Activated CD8-positive, alpha-beta memory T cell treated with anti-CD3 and anti-CD28 coated beads for 1 hour (primary cell): ENCODE measurements at places on chromosomes 4 and X.

- DNase-seq = no peak
Measured at GRCh38 chrX:121903961-121904360, 856.6 kb downstream of the GLUD2 start.

GRCh38 chr4:153494562-153494961, 28.4 kb downstream of the TMEM131L start:
- no peak for DNase-seq

GRCh38 chr4:138393886-138394610, 151.9 kb upstream of the SLC7A11 start:
- no peak for DNase-seq

DNA sequence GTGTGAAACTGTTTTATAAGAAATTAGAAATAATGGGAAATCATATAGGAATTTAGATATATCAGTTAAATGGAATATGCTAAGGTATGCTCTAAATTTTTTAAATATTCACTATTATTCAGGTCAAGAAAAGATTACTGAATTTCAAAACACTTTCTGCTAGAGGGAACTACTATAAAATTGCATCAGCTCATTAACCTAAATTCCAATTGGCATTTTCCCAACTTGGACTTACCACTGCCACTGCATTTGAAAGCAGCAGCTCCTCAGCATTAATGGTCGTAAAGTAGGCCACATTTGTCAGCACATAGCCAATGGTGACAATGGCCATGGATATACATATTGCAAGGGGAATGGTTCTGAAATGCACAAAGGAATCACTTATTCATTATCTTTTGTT, 57.3 kb downstream of the SLC7A11 start:
- DNase-seq = no peak

- no peak for DNase-seq
Measured at GRCh38 chr4:37381040-37381668, 136.6 kb downstream of the NWD2 start.

DNA sequence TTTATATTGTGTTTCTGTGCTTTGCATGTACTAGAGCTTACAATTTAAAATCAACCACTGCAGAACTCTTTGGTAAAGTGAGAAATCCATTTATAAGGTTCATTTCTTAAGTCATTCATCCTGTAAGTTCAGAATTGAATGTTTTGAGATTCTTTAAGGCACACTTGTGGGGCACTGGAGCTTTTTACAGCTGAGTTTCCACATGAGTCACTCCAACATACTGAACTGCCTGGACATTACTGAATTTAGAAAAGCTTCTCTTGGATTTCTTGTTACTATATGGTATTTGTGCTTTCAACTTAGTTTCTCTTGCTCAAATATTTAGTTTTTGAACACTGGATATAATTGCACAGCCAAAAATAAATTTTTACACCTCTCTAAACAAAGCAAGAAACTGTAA, 226.3 kb downstream of the PACRGL start:
- no peak for DNase-seq

GRCh38 chr4:850323-850945, 24.5 kb upstream of the CPLX1 start:
- DNase-seq = no peak

DNA sequence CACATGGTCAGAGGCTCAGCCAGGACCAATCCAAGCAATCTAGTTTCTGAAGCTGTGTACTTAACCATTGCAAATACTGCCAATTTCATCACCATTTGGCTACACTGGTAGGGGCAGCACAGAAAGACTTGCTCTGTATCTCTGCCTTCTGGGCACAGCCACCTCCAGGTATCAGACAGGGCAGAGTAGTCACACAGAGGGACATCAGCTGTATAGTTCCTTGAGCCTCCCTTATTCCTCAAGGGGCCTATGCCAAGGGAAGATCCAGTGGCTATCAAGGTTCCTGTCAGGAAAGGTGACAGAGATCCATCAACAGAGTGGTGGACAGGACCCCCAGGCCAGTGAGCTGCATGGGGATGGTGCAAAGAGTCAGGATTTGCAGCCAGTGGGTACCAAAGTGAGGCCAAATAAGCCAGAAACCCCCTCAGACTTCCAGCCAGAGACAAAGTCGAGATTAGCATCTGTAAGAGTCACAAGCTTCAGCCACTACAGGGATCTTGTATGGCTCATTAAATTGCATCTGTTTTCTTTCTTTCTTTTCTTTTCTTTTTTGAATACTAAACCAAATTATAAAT, 381.6 kb upstream of the CPEB2 start:
- DNase-seq = no peak

DNA sequence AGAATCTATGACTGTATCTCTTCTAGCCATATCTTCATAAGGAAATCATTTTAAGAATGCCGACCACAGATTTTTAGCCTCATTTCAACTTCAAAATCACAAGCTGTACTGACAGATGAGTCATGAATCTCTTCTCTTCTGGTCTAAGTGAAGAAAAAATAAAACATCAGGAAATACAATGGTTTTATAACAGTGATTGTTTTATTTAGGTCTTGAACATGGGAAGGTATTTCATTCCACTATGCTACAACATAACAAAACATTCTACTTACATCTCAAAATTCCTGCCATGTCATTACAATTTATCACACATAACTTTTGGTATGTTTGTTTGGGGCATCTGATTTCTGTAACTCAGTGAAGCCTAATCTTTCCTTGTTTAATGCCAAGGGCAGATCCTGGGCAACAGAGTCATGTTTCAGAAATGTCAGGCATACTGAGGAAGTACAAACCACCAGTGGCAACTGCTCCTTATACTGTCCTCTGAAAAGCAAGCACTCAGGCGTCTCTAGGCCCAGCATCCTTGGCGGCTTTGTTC, 325.0 kb downstream of the PDHA2 start:
- no peak for DNase-seq

DNA sequence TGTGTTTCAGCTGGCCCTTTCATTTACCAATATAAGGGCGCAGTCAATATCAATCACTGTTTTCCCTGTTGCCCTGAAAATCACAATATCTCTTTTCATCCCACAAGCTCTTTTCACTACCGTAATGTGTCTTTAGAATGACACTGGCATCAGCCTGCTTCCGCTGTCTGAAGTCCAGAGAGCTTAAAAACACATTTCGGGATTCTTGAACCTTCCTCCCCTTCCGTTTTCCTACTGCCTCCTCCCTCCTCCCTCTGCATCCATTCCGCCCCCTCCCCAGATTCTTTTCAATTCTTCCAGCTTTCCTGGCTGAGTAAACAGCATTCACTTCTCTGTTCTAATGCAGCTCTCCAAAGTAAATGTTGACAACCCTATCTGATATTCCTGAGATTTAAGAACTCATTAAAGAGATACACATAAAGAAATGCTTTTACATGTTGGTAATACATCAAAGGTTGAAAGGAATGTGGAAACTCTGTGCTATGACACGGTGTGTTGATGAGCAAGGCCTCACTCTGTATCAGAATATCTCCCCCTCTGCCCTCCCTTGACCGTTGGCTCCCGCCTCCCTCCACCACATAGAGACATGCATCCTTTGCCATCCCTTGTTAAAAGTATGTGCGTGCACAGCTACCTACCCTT, 83.5 kb upstream of the SPRY1 start:
- no peak for DNase-seq

GRCh38 chr4:81650606-81651242, 179.0 kb upstream of the RASGEF1B start:
- DNase-seq = no peak

- no peak for DNase-seq
Measured at GRCh38 chr4:76546759-76547742, 112.0 kb downstream of the SHROOM3 start.

DNA sequence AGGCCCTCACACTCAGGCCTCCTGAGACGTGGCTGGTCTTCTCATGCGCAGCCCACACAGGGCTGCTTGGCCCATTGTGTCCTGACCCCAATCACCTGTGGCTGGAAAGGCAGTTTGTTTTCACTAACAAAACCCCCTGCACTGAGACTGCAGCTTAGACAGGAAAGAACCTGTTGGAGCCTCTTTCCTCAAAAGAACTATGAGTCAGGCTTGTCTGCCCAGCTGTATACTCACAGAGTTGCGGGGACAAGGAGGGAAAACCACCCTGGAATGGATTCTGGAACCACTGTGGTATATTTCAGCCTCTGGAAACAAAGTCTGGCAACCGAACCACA, 5.2 kb upstream of the TMEM156 start:
- no peak for DNase-seq

DNA sequence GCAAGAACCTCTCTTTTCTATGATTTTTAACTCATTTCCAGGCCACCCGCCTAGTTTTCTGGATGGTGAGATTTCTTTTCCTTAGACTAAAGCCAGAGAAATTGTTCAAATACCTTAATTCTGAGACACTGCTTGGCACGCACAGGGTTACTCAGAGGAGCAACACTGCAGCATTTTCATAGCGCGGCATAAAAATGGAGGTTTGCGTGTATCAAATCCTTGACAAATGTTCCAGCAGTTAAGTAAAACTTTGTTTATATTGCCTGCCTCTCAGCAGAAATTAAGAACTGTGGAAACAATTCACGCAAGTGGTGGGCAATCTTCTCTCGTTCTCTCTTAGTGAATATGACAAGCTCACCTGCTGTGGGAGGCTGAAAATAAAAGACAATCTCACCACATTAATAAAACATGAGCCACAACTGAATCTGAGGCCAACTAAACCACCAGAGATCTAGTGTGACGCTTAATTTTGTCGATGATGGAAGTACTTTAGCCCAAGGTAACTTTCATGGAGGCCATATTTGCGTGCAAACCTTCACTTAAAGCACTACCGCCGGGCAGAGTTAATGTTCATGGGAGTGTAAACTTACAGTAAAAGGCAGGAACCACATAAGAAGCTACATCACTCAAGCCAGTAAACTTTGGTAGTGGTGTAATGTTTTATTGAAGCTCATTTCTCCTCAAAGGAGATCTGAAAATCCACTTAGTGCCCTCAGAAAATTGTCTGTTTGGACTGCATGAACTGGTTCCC, 894.8 kb upstream of the EPHA5 start:
- no peak for DNase-seq

DNA sequence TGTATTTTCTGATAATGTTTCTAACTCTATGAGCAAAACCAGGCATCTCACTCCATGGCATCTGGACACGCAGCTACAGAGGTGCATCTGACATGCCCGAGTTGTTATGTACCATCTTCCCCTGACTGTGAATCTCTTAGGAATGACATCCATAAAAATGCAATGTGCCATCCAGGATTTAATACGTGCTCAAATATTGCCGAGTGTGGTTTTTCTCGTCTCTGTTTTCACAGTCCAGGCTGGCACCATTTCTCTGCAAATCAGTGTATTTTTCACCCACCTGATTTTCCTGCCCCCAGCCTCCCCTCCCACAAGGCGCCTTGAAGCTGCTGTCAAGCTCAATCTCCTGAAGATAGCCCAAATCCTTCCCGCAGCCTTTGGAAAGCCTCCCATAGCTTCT, 154.6 kb downstream of the DHRSX start:
- DNase-seq = no peak

DNA sequence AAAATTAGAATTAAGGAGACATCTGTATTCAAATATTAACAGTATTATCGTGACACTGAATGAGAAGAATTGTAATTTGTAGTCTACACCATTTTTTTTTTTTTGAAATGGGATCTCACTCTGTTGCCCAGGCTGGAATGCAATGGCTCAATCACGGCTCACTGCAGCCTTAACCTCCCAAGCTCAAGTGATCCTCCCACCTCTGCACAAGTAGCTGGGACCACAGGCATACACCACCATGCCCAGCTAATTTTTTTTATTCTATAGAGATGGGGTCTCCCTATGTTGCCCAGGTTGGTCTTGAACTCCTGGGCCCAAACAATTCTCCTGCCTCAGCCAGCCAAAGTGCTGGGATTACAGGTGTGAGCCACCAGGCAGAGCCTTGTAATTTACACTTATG, 24.8 kb downstream of the ELF2 start:
- DNase-seq = no peak
